ENCODE measurements at places on chromosomes 3 and 15. TPM values are rescaled to one million over a fixed set of nuclear protein-coding genes. Genes with fewer than 3 reads are reported as not detected.
A peak's percentile ranks its signal among the peaks of the same experiment; 100 is the strongest.

DNA sequence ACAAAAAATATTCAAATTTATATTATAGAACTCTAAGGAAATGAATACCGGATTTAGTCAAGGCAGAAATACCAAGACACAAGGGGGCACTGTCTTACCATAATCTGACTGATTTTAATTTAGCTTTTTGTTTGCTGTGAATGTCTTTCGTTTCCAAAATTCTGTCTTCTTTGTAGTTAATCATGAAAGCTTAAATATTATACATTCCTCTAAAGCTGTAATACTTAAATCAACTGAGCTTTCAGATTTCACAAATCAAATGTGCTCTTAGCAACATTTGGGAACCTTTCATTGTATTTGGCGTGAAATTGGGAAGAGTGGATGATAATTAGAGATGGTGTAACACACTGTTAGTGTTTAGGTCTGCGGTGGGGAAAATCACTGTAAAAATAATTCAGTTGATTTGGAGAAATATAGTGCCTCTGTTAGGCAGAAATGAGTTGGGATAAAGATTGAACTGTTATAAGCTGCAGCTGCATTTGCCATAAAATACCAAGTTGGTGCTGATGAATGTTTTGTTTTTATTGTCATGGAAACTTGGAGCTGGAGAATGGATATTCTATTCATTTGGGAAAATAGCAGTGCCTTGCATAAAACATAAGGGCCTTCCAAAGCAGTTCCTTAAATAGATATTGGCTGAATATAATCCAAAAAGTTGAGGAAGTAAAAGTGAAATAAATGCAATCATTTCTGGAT, 228.2 kb downstream of the TCF12 start:
- no peak for DNase-seq

GRCh38 chr3:194960446-194961032, 274.9 kb downstream of the FAM43A start:
- DNase-seq = no peak

GRCh38 chr15:71345186-71345585, 229.9 kb downstream of the THSD4 start:
- DNase-seq = no peak

- DNase-seq = no peak
Observed at GRCh38 chr15:81256916-81257315, 60.2 kb downstream of the IL16 start.

DNA sequence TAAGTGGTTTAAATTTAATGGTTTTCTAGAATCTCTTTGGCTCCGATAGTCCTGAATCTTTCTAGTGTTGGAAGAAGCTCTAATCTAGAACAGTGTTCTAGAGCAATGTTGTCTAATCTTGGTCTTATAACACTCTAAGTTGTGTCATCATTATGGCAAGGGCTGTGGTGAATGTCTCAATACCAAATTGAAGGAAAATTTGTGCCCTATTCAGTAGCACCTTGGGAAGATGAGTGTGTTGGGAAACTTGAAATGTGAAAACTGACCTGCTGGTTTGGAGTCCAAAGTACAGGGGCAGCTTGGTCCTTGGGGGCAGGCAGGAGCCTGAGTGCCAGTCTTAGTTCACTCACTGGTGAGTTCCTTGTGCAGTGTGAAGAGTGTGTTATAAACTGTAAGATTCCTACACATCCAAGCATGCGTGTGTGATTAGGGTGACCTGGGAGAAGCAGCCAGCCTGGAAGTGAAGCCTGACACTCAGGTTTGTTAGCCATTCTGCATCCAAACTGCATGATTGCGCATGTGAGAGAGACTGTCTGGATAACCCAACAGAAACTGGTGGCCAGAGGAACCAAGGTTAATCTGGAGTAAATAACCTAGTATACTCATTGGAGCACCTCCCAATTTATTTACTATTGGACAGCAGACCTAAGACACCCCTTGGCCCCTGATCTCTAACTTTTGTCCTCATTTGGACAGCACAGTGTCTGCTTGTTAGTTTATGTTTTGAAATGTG, 14.6 kb downstream of the ZNF592 start:
- no peak for DNase-seq

- no peak for DNase-seq
Observed at GRCh38 chr15:83549623-83550022, 102.5 kb downstream of the SH3GL3 start.

DNA sequence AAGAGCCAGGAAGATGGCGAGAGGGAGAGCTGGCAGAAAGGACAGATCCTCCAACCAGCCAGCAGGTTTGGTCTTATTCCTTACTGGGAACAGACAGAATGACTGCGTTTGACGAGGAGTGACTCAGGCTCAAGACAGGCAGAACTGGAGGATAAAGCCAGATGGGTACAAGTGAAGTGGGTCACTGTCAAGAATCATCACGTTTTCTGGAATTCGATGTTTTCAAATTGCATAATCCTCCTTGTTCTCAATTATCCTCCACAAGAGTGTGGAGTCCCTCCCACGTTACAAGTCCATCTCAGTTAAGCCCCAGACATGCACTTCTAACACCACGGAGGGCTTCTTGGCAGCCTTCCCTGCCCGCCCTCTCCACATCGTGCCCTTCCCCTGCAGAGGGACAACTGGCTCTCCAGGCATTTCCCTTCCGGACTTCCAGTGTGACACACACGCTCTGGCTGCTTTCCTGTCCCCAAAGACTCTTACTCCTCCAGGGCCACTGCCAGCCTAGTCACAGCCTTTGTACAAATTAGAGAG, 183.1 kb downstream of the CHST2 start:
- peak; percentile 87 for DNase-seq

GRCh38 chr3:125214738-125215137, 2.2 kb upstream of the SLC12A8 start:
- no peak for DNase-seq

GRCh38 chr3:155611456-155611855, 133.4 kb downstream of the PLCH1 start:
- DNase-seq = no peak

Gene LRRC2
- total RNA-seq = 3.3 TPM

Gene NEO1
- total RNA-seq = 87.3 TPM

Gene GOLGA8G
- total RNA-seq = not detected

Gene NCKIPSD
- 51.0 TPM for total RNA-seq

Gene PPP1R2
- total RNA-seq = 78.3 TPM

Gene KPNA4
- total RNA-seq = 25.2 TPM

Gene CHDH
- total RNA-seq = 14.9 TPM

Data from lower leg skin (tissue), 4 donors.